D721Med (cell line): ENCODE measurements at places on chromosomes 16 and 17.

DNA sequence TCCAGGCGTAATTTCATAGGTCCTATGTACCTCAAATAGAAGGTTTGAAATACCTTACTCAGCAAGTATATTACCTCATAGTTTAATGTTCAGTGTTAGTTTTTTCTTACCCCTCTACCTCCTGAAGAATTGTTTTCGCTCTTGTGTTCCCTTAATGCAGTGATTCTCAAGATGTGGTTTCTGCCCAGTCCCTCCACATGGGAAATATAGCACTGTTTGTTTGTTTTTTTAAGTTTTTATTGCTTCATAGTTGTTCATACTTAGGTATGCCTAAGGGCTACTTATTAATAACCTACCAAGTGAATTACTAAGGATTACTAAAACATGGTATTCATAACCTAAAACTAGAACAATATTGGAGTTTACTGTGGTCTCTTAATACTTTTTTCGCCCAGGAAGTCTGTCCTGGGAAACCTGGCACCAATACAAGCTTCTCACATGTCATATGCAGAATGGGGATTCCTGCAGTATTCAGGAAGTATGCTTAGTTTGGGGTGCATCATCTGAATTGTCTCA, 5.0 kb downstream of the RSPRY1 start:
- DNase-seq, result no peak

- no peak for DNase-seq
Observed at GRCh38 chr16:78399384-78399783, 299.9 kb downstream of the WWOX start.

GRCh38 chr17:42692489-42692888, 10.2 kb downstream of the CNTNAP1 start:
- DNase-seq, result no peak

DNA sequence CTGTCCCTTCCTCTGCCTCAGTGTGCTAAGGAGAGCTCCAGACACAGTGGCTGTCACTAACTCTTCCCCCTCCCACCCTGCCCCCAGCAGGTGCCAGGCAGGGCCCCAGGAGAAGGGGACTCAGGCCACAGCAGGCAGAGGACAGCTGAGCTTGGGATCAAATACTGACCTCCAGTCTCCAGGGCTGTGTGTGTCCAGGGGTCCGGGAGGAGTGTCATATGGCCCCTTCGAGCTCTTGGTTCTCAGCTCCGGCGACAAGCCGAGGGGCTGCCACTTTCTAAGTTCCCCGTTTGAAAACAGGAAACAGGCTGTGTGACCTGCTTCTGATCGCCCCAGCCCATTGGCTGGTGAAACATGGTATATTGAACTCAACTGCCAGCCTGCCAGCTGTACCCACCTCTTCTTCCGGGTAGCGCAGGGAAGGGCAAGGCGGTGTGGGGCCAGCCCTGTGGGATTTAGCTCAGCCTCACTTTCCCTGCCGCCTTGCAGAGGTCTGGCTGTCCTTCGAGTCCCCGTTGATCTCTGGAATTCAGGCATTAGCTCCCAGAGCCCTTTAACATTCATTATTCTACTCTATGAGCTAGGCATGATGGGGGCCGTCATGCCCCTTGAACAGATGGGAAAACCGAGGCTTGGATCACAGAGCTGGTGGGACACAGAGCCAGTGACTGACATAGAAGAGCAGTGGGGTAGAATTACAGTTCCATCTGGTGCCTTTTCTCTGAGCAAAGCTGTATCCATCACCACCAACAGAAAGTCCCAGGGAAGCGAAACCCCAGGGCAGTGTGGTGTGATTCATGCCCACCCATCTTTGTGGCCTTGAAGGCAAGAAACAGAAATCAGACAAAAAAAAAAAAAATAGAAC, at the start of gene SNX20:
Gene SNX20, minus strand, starts transcription at position 292 of the 865 bp plus-strand sequence. CDS start 3,786 bp downstream, outside the sequence.
- DNase-seq, result no peak

- no peak for DNase-seq
Observed at GRCh38 chr16:19130385-19130784, 16.6 kb downstream of the ITPRIPL2 start.

- no peak for DNase-seq
Observed at GRCh38 chr16:14061732-14062259, 9.3 kb upstream of the MRTFB start.

- no peak for DNase-seq
Observed at GRCh38 chr16:2085669-2086068, 37.9 kb downstream of the TSC2 start.
